ENCODE measurements at places on chromosomes 13 and 19.
A peak's percentile ranks its signal among the peaks of the same experiment; 100 is the strongest.

GRCh38 chr13:79837741-79838450 lies 356.9 kb downstream of the NDFIP2 start:
- no peak for DNase-seq

DNA sequence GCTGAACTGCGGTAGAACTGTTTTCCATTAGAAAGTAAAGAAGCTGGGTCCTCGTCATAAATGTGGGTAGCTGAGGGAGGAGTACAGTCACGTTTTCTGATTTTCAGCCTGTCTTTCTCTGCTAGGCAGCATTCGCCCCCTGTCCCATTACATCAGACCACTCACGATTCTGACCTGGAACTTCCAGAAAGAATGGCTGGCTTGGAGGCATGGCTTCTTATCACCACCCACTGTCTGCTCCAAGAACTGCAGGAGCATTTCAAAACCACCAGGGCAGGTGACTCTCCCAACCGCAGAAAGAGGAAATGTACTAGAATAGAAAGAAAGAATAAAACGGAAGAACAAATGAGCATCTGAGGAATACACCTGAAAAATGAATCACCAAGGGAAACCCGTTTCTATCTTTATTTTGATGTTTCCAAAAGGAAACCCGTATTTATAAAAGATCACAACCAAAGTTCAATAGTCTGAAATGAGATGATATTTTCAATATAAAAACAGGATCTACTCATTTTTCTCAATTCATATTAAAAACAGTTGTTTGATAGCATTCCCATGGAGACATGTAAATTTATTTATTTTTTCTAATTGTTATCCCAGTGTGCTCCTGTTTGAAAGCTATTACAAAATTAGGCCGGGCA lies 22.1 kb upstream of the POMP start:
- DNase-seq, result peak; percentile 50

DNA sequence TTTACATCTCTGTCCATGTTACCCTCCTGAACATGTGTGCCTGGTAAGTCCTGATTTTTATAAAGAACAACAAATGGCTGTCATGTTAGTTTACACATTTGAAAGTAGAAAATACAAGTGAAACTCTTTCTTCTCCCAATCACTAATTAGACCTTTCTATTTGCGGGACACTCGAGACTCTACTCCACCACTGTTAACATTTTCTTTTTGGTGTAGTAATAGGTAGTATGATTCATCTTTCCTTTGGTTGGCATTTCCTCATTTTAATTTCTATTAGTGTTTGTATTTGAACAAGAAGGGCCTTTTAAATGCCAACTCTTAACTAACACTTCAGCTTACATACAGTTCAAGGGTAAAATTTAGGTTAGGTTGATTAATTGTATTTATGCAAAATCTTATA lies 371.1 kb downstream of the PCDH9 start:
- no peak for DNase-seq

- no peak for DNase-seq
These were observed 27.9 kb upstream of the KLF2 start for GRCh38 chr19:16296713-16297112.

GRCh38 chr13:42807241-42807640 lies 25.9 kb downstream of the FAM216B start:
- DNase-seq, result no peak

GRCh38 chr13:63910511-63910910 lies 2494.9 kb upstream of the PCDH20 start:
- no peak for DNase-seq
